ENCODE measurements at places on chromosomes 2 and 18.

- no peak for DNase-seq
Observed at GRCh38 chr2:241224018-241224850, 35.8 kb downstream of the ANO7 start.

GRCh38 chr2:71804281-71804751 is 343.3 kb downstream of the CYP26B1 start:
- no peak for DNase-seq

DNA sequence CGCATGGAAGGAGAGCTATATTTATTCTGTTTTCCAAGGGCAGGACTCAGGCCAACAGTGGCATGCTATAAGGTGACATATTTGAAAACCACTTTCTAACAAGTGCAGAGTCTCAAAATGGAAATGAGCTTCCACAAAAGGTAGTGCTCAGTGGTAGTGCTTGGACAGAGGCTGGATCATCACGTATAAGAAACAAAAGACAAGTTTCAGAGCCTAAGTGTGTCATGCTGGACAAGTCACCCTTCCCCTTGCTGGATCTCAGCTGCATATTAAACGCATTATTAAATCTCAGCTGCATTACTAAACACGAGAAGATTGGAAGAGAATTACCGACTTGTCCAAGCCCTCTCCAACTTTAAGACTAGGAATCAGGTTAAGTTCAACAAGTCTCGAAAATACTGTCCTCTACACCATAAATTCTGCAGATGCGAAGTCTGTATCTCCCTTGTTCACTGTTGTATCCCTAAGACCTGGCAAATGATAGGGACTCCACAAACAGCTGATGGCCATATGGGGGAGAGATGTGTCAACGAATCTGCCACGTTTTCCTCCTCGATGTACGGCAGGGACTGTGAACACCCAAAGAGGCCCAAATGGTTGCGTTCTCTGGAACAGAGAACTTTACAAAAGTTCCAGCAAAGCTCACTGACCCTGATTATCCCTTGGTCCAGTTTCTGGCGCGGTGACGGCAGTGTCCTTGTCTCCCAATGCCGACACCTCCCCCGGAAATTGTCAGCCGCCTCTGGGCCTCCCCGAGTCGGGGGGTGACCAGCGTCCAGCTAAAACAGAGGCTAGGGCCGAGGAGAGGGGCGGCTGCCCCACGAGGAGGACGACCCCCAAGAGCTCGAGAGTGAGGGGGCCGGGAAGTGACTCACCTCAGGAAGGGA is 611 bp downstream of the NOL10 start:
- DNase-seq, result no peak

- DNase-seq, result no peak
Observed at GRCh38 chr2:99748344-99748743, 258.5 kb upstream of the REV1 start.

DNA sequence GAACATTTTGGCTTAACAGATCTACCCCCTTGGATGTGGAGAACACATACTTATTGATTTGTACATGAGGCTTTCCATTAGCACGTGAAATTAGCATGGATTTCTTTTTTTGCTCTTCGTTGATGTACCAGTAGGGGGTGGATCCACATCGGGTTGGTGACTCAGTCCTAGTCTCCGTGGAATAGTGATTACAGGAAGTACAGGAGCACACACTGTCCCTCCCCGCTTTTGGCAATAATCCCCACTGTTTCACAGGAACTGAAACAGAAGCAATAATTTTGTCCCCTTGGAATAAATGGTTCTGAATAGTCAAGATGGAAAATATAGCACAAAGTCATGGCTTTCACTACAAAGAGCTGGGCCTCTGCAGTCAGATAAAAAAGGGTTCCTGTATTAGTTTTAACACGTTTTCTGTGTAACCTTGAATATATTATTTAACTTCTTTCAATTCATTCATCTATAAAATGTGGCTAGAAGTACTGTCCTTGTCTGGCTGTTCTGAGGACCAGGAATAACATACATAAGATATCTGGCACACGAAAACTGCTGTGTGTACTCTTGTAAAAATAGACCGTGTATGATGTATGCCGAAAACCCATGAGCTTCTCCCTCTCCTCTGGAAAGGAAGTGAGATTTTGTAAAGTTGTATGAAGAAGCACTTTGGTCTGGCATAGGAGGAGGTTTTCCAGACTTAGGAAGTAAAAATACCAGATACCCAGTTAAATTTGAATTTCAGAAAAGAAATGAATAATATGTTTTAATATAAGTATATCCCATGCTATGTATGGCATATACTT is 229.2 kb downstream of the GALR1 start:
- no peak for DNase-seq

All from HEK293T (cell line).